Amygdala (tissue), 56 donors: ENCODE measurements at places on chromosomes 11 and 22.

DNA sequence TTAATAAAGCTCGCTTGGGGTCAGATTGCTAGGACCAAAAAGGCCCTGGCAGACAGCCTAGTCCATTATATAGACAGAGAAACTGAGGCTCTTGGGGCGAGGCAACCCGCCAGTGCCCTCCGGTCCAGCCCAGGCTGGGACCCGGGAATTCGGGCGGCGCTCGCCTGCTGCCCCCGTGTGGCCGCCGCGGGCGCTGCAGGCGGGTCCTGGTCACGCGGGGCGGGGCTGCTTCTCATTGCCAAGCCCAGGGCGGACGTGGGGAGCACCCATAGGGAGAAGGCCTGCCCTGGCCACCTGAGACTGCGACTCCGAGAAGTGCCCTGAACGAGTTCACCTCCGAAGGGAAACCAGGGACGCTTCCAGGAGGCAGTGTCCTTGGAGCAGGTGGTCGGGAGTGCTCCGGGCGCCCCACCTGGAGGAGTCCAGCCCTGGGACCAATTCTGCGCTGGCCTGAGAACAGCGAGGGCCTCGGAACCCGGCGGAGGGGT is 36.0 kb upstream of the CSNK1E start:
- peak; percentile 27 for DNase-seq

DNA sequence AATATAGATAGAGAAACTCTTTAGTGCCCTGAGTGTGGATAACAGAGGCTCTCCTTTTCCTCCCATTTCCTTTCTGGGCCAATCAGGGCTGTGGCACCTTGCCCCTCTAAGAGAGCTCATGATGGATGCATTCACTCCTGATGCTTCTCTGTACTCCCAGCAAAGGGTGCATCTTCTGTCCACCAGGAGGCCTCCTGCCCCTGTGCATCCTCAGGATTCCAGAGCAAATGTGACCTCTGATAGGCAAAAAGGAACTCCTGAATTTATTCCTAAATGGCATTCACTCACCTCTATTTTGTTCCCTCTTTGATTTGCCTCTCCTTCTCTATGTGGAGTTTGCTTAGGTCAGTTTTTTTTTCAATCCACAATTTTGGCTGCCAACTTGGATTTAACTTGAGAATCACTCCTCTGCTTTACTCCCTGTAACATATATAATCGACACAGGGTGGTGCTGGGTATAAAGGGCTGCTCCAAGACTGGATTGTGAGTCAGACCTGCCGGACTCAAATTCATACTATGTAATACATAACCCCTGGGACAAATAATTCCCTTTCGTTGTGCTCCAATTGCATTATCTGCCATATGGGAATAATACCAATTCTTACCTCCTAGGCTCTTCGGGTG is 1.1 kb upstream of the MRGPRX4 start:
- DNase-seq = no peak

DNA sequence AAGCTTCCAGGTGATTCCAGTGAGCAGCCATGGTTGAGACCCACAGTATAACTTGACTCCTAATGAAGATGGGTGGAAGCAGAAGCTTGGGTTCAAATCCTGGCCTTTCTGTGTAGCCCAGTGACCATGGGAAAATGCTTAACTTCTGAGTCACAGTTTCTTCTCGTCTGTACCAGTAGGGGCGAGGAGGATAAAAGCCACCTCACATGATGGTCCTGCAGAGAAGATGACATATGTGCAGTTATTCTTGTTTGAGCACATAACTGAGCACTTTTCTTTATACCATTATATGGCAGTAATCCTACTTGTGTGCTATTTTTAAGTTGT is 4.9 kb downstream of the TMEM109 start:
- no peak for DNase-seq

DNA sequence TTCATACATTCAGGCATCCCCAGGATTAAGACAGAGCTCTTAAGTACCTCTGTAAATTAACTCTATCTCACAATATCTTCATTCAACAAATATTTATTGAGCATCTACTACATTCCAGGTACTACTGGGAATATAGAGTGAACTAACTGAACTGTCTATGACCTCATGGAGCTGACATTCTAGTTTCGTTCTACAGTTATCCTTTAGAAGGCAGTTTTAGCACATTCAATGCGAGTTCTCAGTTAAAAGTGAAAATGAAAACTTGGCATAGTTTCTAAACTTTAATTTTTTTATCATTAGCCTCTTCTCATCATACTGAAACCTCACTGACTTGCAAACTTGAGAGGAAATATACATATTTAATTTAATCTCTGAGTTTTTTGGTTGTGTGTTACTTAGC is 10.7 kb upstream of the MS4A6E start:
- DNase-seq = no peak

GRCh38 chr11:95299078-95299679 is 68.2 kb upstream of the SESN3 start:
- no peak for DNase-seq

DNA sequence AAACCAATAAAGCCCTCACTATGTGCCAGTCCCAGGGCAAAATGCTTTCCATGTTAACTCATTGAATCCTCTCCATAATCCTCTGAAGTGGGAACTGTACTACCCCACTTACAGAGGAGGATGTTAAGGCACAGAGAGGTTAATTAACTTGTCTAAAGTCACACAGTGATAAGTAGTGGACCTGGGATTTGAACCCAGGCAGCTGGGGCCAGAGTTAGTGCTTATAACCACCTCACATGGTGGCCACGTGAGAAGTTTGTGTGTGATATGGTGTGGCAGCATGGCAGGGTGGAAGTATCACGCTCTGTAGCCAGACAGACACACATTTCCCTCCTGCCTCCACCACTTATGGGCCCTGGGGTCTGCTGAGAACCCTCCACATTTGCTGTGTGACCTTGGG is 16.5 kb downstream of the PARVG start:
- DNase-seq = no peak

- DNase-seq = no peak
These were observed 9.9 kb upstream of the OR8D2 start for GRCh38 chr11:124329787-124330478.

- DNase-seq = no peak
These were observed 1.8 kb upstream of the RAB3IL1 start for GRCh38 chr11:61918938-61919704.

DNA sequence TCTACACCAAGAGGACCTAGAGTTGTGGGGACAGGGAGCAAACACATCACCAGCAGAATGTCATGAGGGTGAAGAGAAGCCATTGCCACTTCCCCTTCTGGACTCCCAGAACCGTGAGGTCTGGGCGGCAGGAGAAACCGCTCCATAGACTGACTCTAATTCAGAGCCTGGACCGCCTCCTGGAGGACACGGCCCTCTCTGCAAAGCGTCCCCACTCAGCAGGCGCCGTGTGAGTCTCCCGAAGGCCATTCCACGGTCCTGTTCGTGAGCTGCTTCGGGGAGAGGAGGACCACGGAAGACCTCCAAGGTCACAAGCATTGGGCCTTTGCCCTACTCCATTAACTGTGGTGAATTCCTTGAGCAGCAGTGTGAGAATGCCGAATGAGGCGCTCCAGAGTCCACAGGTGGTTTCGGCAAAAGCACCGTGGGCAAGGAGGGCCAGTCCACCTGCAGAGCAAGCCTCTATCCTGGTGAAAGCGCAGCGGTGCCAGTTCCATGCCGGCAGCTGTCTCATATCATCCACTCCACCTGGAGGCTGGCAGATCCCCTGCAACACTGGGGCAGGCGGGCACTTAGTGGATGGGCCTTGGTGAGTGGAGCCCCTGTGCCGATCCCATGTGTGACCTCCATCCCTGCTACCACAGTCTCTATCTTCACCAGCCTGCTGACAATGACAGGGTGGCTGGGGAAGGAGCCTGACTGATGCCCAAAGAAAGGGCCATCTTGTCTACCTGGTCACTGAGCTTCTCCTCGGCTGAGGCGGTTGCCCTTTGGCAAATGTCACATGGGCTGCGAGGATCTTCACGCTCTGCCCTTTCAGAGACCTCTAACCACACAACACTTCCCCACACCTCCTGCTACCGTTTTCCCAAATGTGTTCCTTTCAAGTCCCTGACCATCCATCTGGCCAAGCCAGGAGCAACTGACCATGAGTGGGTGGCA is 7.5 kb downstream of the C11orf21 start:
- DNase-seq = no peak

- DNase-seq = no peak
These were observed 232.9 kb downstream of the DLG2 start for GRCh38 chr11:85394283-85394682.

DNA sequence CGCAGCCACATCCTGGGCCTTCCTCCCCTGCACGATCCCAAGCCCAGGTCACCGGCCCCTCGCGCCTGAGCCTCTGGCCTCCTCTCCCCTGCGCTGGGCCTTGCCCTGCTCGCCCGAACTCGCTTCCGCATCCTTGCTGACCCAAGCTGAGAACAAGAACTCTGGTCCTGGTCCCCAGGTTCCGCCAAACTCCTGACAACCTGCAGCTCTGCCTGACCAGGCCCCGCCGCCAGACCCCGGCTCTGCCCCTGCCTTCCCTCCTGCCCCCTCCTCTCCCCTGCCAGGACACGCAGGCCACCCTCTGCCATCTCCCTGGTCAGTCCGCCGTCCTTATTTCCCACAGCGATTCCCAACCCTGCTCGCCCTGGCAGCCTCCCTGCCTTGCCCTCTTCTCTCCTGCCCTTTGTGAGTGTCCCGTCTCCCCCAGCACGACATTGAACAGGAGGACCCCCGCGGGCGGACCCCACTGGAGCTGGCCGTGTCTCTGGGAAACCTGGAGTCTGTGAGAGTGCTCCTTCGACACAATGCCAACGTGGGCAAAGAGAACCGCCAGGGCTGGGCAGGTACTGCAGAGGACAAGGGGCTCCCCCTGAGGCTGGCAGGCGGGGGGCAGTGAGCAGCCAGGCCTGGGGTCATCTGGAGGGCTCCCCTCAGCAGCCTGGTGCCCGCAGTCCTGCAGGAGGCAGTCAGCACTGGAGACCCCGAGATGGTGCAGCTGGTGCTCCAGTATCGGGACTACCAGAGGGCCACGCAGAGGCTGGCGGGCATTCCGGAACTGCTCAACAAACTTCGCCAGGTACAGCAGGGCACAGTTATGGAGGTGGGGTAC is 762 bp downstream of the ANKRD13D start:
- no peak for DNase-seq

DNA sequence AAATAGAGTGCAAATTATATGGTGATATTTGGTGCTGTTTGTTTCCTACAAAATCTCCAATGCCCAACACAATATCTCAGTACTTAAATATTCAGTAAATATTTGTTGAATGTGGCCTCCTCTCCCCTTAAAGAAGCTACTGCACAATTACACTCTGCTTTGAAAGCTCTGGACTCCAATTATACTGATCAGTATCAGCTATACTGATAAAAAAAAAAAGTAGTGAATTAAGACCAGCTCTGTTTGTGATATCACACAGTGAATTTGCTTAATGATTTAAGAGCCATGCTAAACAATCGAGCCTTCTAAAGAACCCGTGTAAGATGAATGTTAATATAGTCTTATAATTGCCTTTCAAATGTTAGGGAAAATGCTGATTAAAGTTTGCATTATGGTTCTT is 543.2 kb upstream of the API5 start:
- no peak for DNase-seq

- DNase-seq = no peak
These were observed 1342.3 kb downstream of the TBC1D22A start for GRCh38 chr22:48104766-48105165.

- no peak for DNase-seq
These were observed 18.9 kb downstream of the MYO7A start for GRCh38 chr11:77147036-77147315.

GRCh38 chr11:119266063-119266462 is 50.9 kb downstream of the MCAM start:
- no peak for DNase-seq

- DNase-seq = no peak
These were observed 578.5 kb downstream of the BUD13 start for GRCh38 chr11:116194156-116194904.

DNA sequence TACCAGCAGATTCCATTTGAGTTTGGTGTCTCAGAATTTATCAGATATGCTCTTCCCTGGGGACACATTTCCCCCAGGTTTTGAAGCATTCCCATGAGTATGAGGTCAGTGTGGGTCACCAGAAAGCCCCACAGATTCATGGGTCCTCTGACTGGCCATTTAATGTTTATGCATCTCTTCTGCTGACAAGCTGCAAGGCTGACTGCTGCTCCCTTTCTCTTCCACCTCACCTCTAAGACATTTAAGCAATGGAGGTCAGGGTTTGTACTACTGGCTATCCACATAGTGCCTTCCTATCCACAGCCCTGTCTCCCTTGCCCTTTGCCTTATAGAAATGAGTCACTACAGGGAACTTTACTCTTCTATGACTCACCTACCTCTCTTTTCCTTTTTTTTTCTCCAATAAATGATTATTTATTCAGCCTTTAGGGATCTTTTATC is 106.0 kb upstream of the TIMP3 start:
- DNase-seq = no peak

DNA sequence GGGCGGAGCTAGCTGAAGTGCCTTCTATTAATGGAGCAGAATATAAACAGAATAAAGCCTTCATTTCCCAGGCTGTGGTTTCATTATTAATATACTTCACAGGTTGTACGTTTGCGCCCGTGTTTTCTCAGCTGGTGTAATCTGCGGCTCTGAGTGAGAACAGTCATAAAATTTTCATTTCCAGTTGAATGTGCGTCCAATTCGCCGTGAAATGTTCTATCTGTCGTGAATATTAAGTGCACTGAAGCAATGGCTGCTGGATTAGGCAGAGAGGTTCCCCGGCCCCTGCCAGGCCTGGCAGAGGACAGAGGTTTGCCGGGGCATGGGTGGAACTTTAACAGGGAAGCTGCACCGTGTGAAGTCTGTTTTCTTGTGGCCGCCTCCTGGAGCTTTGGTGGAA is 874.4 kb downstream of the NTM start:
- no peak for DNase-seq

- no peak for DNase-seq
These were observed 5.2 kb downstream of the RASSF7 start for GRCh38 chr11:565921-566509.

DNA sequence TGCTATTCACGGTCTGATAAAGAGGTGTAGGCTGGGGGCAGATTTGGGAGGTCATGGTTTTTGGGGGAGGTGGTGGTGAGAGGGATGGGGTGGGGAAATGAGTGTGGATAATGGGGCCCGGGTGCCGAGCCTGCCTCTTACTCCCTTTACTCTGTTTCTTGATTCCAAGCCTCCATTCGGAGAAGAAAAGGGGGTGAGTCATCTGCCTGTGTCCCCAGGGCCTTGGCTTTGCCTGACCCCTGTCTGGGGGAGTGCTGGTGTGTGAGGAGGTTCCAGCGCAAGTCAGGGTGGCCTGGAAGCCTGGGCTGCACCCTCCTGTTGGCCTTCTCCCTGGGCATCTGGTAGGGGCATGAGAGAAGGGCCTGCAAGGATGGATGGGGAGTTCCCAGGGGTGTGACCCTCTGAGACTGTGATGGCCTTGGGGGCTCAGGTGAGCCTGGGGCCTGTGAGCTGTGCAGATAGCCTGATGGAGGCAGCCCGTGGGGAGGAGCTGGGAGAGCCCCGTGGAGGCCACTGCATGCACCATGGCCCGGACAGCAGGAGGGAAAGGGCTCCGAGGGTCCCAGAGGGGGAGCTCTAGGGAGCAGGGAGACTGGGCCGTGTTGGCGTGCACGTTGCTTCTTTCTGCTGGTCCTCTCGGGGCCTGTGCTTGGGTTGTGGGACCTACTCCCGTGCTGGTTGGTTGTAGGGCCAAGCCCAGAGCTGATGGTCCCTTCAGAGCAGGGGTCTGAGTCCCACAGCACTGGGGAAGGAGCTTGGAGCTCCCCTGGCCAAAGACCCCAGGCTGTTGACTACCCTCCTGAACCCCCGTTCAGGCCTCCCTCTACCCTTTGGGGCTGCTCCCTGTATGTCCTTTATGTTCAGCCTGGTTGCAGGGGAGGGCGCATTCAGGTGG is 26.3 kb upstream of the ACR start:
- DNase-seq = no peak
